ENCODE measurements at places on chromosomes 5 and 9.
A peak's percentile ranks its signal among the peaks of the same experiment; 100 is the strongest.

- no peak for DNase-seq
These were observed 10.5 kb upstream of the ARAP3 start for GRCh38 chr5:141692533-141692888.

DNA sequence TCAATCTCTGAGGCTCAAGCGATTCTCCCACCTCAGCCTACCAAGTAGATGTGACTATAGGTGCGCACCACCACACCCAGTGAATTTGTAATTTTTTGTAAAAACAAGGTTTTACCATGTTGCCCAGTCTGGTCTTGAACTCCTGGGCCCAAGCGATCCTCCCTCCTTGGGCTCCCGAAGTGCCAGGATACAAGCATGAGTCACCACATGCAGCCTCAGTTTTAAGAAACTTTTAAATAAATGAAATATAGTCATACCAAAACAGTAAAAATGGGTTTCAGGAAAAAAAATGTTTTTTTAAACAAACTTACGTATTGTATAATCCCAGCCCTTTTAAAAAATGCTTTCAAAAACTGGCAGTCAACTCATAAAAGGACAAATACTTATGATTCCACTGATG is 26.6 kb downstream of the FXN start:
- DNase-seq: no peak

- no peak for DNase-seq
These were observed 18.6 kb upstream of the UBTD2 start for GRCh38 chr5:172302047-172302710.

GRCh38 chr9:89621676-89622075 is 16.9 kb downstream of the GADD45G start:
- no peak for DNase-seq

- no peak for DNase-seq
These were observed 46.3 kb upstream of the CCDC112 start for GRCh38 chr5:115342590-115343377.

- no peak for DNase-seq
These were observed 52.3 kb upstream of the CNTLN start for GRCh38 chr9:17082343-17083064.

DNA sequence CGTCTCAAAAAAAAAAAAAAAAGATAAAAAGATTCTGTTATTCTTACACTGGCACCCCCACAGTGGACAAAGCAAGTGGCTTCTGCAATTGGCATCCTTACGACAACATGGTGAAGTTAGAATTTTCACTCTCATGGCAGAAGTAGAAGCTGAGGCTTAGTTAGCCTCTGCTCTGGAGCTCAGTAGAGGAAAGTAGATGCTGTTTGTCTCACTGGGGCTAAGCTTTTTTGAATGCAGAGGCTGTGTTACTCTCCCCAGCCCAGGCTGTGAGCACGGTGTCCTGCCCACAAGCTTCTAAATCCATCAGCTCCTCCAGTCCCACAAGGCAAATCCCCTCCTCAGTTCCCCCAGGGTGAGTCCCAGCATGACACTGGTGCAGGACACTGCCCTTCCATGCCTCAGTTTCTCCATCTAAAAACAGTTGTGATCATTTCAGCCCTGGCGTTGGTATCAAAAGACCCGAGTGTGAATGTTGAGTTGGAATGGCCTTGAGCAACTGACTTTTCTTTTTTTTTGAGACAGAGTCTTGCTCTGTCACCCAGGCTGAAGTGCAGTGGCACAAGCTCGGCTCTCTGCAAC is 22.6 kb upstream of the PHF19 start:
- DNase-seq: no peak

DNA sequence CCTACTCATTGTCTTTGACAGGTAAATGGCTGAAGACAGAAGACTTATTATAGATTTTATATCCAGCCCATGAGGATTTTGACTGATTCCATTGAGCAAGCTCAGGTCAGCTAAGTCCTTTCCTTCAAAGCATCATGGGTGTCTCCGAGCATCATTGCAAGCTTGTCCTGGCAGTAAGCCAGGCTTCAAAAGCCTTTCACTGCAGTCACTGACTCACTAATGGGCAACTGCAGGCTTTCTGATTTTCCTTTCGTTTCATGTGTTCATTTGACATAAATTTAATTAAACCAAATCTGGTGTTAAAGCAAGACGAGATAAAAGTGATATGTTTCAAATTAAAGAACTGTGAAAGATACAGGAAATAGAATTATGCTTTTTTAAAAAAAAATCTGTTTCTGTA is 426.2 kb downstream of the ANXA1 start:
- DNase-seq: no peak

DNA sequence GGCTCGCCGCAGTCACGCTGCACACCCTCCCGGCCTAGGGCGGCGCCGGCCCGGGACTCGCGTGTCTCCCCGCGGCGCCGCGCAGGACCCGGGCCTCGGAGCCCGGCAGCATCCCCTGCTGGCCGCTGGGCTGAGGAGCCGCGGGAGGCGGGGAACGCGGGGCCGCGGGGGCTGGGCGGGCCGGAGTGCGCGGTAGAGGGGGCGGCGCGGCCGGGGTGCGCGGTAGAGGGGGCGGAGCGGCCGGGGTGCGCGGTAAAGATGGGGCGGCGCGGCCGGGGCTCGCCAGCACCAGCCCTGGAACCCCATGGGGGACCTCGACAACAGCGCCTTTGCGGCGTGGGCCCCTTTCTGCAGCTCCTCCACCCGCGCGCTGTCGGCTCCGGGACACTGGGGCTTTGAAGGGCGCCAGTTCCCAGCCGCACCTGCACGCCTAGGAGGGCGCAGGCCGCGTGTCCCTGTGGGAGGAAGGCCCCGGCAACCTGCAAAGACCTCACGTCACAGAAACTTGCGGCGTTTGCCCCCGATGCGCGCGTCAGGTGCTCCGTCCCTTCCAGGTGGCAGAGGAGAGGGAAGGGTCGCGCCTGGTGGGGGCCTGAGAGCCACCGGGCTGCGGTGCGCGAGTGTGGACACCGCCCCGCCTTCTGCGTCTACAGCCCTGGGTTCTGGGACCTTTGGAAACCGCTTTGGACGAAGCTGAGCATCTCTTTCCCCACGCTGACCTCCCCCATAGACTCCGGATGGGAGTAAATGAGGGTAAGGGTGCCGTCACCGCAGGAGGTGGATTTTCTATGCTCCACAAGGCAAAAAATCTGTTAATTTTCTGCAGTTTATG is 49.6 kb downstream of the NSUN2 start:
- DNase-seq: no peak

GRCh38 chr5:115571441-115571878 is 26.9 kb upstream of the FEM1C start:
- DNase-seq: no peak

- no peak for DNase-seq
These were observed 471.8 kb downstream of the BNC2 start for GRCh38 chr9:16398691-16399090.

DNA sequence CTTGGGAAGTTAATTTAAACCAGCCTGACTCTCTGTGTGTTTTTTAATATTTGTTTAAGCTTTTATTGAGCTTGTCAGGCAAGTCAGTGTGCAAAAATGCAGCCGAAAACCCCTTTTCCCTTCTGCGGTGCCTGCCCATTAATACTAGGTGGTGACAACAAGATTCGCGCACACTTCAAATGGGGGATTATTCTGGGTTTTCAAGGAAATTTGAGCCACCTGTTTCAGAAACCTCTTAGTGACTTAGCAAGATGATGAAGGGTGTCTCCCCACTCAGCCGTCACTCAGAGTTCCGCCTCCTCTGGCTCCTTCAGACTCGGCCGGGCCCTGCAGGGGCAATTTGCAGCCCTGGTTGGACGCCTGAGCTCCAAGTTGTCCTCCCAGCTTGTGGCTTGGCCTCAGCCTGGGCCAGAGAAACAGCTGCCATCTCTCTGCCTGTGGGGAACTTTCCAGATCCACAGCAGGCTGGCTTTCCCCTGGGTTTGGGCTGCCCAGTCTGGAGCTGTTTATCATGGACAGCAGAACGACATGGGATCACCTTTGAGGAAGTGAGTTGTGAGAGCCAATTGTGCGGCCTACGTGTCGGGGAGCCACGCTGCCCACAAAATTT is 75.9 kb downstream of the SPRY4 start:
- DNase-seq: no peak

- no peak for DNase-seq
These were observed 357.0 kb downstream of the TLE4 start for GRCh38 chr9:79928661-79929223.

GRCh38 chr9:110545705-110546104 is 33.8 kb downstream of the SVEP1 start:
- no peak for DNase-seq

- no peak for DNase-seq
These were observed 231.3 kb downstream of the ZSWIM6 start for GRCh38 chr5:61563401-61563800.

DNA sequence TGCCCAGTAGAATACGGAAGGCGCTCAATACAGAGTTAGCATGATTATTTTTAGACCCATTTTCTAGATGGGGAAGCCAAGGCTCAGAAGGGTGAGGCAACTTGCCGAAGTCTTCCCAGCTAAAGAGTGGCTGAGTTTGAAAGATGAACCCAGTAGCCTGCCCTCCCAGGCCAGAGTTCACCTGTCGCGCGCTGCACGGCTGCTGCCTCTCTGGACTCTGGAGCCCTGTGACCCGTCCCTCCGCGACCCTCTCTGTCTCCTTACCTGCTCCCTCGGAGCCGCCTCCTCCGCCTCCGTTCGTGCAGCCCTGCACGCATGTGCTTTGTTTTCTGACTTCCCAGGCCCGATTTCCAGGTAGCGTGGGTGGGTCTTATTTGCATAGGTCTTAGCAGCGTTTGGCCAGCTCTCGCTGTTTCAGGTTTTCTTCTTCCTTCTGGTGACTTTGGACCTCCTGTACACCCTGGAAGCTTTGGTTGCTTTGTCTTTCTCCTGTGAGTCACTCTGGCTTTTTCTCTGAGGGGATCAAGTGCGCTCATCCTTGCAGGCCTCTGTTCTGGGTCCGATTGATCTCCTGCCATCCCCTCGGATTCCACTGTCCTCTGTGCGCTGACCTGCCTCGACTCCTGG is at the start of gene RNF183:
TSS of gene RNF183 (minus strand) at position 585 of the 627 bp plus-strand sequence. CDS start 5,192 bp downstream, outside the sequence.
- DNase-seq: no peak

GRCh38 chr5:373710-374602 is 52.4 kb downstream of the AHRR start:
- no peak for DNase-seq

- DNase-seq: no peak
These were observed 30.5 kb downstream of the SFXN1 start for GRCh38 chr5:175508896-175509295.

- no peak for DNase-seq
These were observed 80.0 kb downstream of the SUSD1 start for GRCh38 chr9:112094948-112095681.

GRCh38 chr5:152532714-152533113 is 127.6 kb upstream of the NMUR2 start:
- DNase-seq: no peak

- DNase-seq: no peak
These were observed 91.6 kb upstream of the ICE1 start for GRCh38 chr5:5330728-5331452.

GRCh38 chr5:143714629-143715028 is 97.3 kb upstream of the HMHB1 start:
- no peak for DNase-seq

- DNase-seq: no peak
These were observed 928.3 kb downstream of the NR2F1-AS1 start for GRCh38 chr5:92652756-92653155.

DNA sequence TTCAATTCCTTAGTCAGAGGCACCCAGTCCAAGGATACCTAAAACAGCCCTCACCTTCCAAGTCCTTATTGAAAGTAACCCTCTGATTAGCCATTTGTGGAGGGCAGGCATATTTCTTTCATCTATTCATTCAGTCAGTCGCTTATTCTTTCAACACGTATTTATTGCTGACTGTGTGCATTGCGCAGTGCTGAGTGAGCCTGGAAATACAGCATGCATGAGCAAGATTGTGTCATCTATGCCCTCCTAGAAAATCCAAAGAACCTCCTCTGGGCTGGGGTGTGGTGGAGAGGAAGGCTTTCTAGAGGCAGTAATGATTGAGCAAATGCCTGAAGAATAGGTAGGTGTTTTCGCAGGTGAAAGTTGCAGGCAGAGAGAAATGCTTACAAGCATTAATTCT is 8.5 kb upstream of the FEM1C start:
- DNase-seq: no peak

- no peak for DNase-seq
These were observed 12.0 kb upstream of the ACSL6 start for GRCh38 chr5:132023258-132024116.

DNA sequence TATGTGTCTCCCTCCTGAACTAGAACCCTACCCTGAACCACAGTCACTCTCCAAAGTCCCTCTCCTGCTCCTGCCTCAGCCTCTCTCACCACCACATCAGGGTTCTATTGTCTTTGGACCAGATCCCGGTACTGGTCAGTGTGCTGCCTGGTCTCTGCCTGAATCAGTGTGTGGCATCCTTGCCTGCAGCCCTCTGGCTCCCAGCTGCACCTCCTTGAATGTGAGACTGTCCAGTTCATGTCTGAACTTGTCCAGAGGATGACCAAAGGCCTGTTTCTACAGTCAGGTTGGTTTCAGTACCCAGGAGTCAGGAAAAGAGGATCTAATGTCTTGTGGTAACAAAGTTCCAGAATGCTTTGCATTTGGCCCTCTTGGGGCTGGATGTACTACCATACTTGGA is 76.8 kb upstream of the RANBP3L start:
- DNase-seq: no peak

GRCh38 chr9:87599901-87600610 is 102.4 kb downstream of the DAPK1 start:
- peak; percentile 86 for DNase-seq

GRCh38 chr5:103582364-103582763 is 19.8 kb upstream of the NUDT12 start:
- no peak for DNase-seq

- no peak for DNase-seq
These were observed 54.7 kb downstream of the ANXA2R start for GRCh38 chr5:42985129-42986037.

DNA sequence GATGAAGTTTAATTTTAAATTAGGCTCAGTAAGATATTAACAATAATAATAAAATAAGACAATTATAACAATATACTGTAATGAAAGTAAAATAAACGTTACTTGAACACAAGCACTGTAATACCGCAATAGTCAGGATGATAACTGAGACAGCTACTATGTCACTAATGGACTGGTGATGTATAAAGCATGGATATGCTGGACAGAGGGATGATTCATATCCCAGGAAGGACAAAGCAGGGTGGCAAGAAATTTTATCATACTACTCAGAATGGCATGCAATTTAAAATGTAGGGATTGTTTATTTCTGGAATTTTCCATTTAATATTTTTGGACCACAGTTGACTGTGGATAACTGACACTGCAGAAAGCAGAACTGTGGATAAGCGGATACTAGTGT is 196.9 kb downstream of the VPS13A start:
- DNase-seq: no peak
